Left colon (tissue), 2 donors: ENCODE measurements at places on chromosomes 2 and 18.
A peak's percentile ranks its signal among the peaks of the same experiment; 100 is the strongest.

DNA sequence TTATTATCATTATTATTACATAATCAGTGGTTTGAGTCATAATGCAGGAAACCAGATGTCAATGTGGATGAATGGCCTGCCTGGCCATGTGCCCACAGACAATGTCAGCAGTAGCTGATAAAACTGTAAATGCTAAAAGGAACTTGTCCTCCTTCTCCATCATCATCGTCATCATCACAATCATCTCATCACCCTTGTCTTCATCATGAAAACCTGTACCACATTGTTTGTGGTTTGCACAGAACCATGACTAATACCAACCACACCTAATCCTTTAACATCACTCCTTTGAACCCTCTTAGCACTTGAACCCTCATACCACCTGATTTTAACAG, 96.0 kb downstream of the HNMT start:
- DNase-seq, result no peak

DNA sequence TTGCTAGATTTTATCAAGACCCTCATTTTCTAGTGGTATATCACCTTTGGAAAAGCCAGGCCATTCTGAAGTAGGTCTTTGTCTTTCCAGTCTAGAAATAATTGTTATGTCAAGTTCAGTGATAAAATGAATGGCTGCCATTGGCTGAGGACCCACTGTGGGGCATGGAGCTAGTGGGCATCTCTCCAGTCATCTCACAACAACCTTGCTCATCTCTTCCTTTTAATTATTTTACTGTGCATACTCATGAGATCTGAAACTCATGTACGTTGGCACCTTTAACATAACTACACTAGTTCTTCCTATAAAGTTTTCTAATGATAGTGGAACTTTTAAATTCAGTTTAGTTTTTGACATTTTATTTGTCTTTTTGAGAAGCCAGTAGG, 240.9 kb downstream of the SLC8A1 start:
- no peak for DNase-seq

DNA sequence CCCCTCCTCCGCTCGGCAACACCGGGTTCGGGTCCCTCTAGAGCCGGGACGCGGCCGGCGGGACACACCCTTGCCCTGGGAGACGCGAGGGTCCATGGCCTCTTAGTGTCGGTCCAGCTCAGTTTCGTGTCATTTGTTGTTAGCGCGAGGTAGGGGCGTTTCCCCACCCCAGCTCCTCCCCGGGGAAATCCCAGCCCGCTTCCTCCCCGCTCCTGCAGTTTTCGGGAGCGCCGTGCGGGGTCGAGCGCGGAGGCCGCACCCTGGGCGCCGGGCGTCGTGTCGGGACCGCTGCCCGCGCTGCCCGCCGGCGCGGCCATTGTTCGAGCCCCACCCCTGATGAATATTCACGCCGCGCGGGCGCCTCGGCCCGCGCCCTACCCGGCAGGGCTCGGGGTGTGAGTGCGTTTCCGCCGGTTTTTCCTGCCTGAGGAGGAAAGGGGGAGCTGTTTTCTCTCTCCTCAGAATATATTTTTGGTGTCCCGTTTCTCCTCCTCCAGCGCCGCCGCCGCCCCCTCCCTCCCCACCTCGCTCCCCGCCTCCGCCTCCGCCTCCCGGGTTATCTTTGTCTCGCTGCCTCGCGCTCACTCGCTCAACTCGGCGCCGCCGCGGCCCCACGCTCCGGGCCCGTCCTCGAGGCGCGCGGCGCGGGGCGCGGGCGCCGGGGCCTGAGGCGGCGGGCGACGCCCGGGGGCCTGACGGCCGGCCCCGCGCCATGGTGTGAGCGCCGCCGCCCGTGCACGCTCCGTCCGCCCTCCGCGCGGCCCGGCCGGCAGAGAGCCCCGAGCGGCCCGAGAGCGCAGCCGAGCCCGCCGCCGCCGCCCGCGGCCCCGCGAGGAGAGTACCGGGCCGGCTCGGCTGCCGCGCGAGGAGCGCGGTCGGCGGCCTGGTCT, at the start of gene MAP4K4:
Gene MAP4K4, plus strand, starts transcription at position 584 of the 890 bp plus-strand sequence. CDS start 374 bp downstream, outside the sequence.
- DNase-seq, result peak; percentile 78

GRCh38 chr18:50096766-50097435, 98.0 kb downstream of the MYO5B start:
- peak; percentile 20 for DNase-seq

- no peak for DNase-seq
Measured at GRCh38 chr2:38554973-38555595, 47.6 kb downstream of the HNRNPLL start.

DNA sequence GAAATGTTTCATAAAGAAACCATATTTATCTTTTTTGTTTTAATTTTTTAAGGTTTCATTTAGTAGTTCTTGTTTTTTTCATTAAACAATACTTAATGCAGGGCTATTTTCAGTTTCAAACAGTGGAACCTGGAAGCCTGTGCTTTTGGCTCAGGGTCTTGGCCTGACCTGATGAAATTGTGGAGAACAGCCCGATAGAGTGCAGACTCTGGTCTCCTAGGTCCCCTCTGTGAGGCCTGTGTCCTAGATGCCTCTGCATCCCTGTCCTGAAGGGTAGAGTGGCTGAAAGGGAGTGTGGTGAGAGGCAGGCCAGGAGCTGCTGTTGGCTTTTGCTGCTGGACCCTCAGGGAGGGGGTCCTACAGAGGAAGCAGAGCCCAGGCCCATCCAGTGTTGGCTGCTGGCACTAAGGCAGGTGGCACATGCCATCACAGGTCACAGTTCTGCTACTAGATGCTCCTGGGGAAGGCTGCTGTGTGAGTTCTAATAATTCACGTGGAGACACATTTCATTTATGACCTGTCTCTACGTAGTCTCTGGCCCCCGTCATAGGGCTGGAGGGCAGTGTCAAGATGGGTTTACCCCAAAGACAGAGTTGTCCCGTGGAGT, 201.0 kb upstream of the COPS8 start:
- no peak for DNase-seq

- no peak for DNase-seq
Measured at GRCh38 chr18:21179590-21180220, 62.3 kb upstream of the GREB1L start.

DNA sequence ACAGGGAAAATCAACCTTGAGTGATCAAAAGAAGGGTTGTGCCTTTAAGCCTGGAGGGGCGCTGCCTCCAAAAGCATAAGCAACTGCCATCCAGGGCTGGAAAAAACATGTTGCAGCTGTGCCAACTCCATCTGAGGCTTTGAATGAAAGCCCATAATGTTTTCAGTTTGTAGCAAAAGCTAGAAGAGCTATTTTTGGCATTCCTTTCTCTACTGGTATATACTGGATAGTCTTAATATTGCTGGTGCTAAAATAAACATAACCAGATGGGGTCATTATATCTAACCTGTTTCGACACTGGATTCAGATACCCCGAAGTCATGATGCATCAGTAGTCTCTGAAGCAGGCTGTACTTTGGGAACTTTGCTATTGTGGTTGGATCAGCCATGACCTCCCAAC, 25.1 kb downstream of the ANXA4 start:
- DNase-seq, result no peak

- peak; percentile 75 for DNase-seq
Measured at GRCh38 chr2:173075781-173076580, at the start of gene MAP3K20. TSS of gene MAP3K20 (plus strand) at chr2:173075846. CDS start at chr2:173091032, 15,186 bp downstream.

GRCh38 chr2:34851804-34852203, 1252.7 kb upstream of the FAM98A start:
- DNase-seq, result no peak

GRCh38 chr2:29530281-29530680, 391.1 kb downstream of the ALK start:
- no peak for DNase-seq

GRCh38 chr2:172964511-172965139, 111.0 kb upstream of the MAP3K20 start:
- DNase-seq, result no peak

- no peak for DNase-seq
Measured at GRCh38 chr2:220999356-220999755, 572.7 kb downstream of the EPHA4 start.
